Stimulated activated CD8-positive, alpha-beta memory T cell treated with anti-CD3 and anti-CD28 coated beads, Interleukin-4, amount 100 ng/mL, for 24 hours (primary cell): ENCODE measurements at places on chromosomes 6 and 20.

- DNase-seq, result no peak
These were observed 41.5 kb upstream of the FAM184A start for GRCh38 chr6:119119989-119120388.

GRCh38 chr6:82976179-82976578, 89.5 kb downstream of the UBE3D start:
- no peak for DNase-seq

- DNase-seq, result no peak
These were observed 18.9 kb downstream of the TFAP2A start for GRCh38 chr6:10395704-10396546.

GRCh38 chr6:17971128-17972073, 16.0 kb downstream of the KIF13A start:
- no peak for DNase-seq
